ENCODE measurements at places on chromosomes 11 and 22.

DNA sequence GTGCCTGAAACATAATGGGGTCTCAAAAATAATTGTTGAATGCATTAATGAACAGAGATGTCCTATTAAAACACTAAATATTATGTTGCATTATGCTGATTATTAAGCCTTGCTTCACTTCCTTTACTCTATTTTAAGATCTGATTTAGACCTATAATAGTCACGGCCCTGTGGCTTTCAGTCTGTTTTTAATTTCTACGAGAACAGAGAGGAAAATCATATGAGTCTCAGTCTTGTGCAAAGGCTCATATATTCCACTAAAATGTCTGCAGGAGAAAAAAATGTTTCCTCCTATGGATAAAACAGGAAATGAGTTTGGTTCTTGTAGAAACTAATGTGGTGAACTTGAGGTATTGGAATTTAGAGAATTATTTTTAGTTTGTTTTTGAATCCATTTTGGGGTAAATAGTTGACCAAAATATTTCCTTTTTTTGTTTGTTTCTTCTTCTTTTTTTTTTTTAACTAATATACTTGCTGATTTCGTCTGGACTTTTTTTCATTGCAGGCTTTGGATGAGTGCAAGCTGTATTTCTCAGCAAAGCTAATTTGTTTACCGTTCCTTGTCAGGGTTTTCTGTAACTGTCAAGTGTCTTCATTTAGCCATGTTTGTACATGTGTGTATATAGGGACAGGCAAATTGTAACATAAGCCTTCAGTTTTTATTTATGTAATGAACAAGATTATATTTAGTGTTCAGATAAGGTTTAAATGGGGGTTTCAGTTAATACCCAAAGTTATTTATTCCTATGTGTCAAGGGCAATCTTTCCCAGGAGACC, 139.1 kb upstream of the DDI1 start:
- no peaks in the 10 kb centered on the region for H3K4me1 ChIP-seq
- no peak overlapping the region for H3K27ac ChIP-seq
- no peak overlapping the region for H3K4me3 ChIP-seq

DNA sequence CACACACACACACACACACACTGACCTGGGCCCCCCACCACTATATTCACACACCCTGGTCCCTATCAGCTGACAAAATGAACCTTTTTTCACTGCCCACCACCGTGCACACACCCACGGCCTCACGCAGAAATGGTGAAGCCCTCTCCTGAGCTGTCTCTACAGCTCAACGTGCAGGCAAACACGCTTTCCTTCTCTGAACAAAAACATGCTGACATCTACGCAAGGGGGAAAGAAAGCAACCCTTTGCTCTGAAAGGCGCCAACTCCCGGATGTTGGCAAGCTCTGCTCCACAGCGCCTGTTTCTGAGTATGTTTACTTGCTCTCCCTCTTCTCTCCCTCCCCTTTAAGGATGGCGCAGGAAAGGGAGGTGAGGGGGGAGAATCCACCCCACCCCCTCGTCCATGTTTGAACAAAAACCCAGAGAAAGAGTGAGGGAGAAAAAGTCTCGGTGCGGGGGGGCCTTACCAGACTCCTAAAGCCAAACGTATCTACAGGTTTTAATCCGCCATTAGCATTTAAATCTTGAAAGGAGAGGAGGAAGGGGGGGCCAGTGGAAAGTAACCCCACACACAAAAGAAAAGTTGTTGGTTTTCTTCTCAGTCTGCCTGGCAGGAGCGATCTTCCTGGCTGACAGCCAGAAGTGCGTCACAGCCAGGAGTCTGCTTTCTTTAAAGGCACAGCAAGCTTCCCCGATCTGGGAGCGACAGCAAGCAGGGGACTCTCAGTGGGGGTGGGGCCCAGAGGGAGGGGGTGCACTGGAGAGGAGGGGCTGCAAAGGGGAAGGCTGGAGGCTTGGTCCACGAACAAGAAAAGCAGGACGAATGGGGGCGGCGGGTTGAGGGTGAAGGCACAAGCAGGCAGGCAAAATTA, 39.6 kb downstream of the NUMA1 start:
- no peak overlapping the region for H3K4me3 ChIP-seq
- peaks cover under 1% of the 10 kb centered on the region for H3K36me3 ChIP-seq
- H3K4me1 ChIP-seq, result peaks cover 47% of the 10 kb centered on the region
- no peaks in the 10 kb centered on the region for H3K27me3 ChIP-seq
- peak; percentile 66 for DNase-seq

DNA sequence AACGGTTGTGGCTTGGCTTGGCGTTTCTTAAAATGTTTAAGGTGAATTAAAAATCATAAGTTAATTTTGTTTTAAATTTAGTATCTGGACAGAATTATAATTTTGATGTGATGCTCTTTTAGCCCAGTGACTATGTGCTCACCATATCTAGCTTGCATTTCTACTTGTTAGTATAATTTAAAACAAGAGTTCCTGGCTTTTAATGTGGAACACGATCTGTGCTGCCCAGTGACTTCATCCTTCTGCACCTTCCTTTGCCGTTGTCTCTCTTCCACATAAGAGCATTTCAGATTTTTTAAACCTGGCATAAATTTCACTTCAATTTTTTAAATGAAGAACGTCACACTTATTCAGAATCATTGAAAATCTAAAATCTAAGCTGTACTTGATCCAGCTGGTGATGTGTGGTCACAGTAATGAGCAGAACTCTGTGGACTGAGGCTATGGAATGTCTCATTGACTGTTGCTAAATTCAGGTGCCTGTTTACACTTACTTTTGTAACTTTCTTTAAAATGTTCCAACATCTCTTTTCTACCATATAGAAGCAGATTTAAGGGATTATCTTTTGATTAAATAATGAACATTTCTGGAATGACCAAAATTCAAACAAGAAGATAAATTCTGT, 75.4 kb upstream of the ADSL start:
- peaks cover 33% of the 10 kb centered on the region for H3K4me1 ChIP-seq
- no peaks in the 10 kb centered on the region for H3K27me3 ChIP-seq
- H3K4me3 ChIP-seq, result no peak overlapping the region
- no peak for DNase-seq

- DNase-seq, result no peak
- no peaks in the 10 kb centered on the region for H3K27me3 ChIP-seq
- no peak overlapping the region for H3K27ac ChIP-seq
- no peak overlapping the region for H3K4me3 ChIP-seq
Observed at GRCh38 chr11:44822369-44822768, 95.6 kb downstream of the TSPAN18 start.
